ENCODE measurements at places on chromosomes 12 and 14.
A peak's percentile ranks its signal among the peaks of the same experiment; 100 is the strongest.

- peak; percentile 55 for DNase-seq
Measured at GRCh38 chr12:70366581-70367257, 629 bp downstream of the KCNMB4 start.

- no peak for DNase-seq
Measured at GRCh38 chr14:91009501-91010152, 50.8 kb downstream of the RPS6KA5 start.

DNA sequence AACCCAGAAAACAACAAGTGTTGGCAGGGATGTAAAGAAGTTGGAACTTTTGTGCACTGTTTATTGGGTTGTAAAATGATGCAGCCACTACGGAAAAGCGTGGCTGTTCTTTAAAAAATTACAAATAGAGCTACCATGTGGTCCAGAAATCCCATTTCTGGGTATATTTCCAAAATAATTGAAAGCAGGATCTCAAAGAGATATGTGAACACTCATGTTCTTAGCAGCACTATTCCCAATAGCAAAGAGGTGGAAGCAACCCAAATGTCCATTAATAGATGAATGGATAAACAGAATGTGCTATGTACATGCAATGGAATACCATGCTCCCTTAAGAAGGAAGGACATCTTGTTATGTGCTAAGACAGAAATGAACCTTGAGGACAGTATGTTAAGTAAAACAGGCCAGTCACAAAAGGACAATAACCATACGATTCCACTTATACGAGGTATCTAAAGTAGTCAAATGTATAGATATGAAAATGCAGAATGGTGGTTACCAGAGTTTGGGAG lies 249.5 kb downstream of the PHLDA1 start:
- DNase-seq = no peak

- no peak for DNase-seq
Measured at GRCh38 chr12:132205271-132206045, 61.2 kb downstream of the NOC4L start.

DNA sequence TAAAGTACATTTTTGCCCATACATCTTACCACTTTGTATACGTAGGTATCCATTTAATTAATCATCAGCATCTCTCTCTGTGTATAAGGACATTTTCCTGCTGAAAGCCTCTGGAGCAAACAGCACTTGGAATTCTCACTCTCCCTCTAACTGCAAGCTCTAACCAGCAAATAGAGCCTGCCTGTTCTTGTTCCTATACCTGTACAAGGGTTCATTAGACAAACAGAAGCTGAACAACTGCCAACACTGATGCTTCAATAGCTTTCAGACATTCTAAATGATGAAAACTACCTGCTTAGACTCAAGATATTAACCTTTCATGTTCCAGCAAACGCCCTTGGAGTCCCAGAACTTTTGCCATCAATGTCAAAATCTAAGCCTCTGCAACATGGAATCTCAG lies 98.0 kb downstream of the KCNH5 start:
- no peak for DNase-seq

GRCh38 chr12:29895966-29896365 lies 112.2 kb upstream of the TMTC1 start:
- DNase-seq = no peak
